Activated gamma-delta T cell treated with Interleukin-2 at 50 U/mL for 16 hours (primary cell): ENCODE measurements at places on chromosomes 7 and 10.

GRCh38 chr10:78305311-78305710 lies 271.6 kb downstream of the RPS24 start:
- no peak for DNase-seq

GRCh38 chr7:37570145-37570544 lies 113.4 kb upstream of the GPR141 start:
- no peak for DNase-seq

- DNase-seq = no peak
Observed at GRCh38 chr7:91411060-91411459, 146.8 kb downstream of the FZD1 start.

DNA sequence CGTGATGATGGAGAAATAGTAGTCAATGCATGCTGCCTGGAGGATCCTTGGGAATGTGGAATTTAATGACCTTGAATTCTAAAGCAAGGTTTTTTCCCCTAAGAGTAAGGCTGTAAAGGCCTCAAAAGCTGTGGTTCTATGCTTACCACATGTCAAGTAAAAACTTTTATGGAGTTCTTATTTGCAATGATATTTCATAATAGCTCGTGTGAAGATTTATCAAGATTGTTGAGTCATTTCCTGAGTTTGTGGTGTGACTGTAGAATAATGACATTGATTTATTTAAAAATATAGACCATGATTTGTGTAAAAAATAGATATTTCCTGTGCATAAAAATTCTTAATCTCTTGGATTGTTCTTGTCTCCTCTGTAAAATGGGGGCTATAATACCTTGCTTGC lies 67.5 kb upstream of the SORCS1 start:
- DNase-seq = no peak

GRCh38 chr7:101169110-101169837 lies 3.9 kb upstream of the VGF start:
- no peak for DNase-seq

- DNase-seq = no peak
Observed at GRCh38 chr7:20438694-20439376, 108.1 kb downstream of the ITGB8 start.

- DNase-seq = no peak
Observed at GRCh38 chr7:102413091-102413490, 16.9 kb downstream of the PRKRIP1 start.

- DNase-seq = no peak
Observed at GRCh38 chr10:73506491-73506890, 10.7 kb upstream of the PPP3CB start.

GRCh38 chr10:29622382-29622922 lies 12.3 kb downstream of the SVIL start:
- DNase-seq = no peak

- DNase-seq = no peak
Observed at GRCh38 chr7:5620459-5620881, 161.0 kb downstream of the RNF216 start.

DNA sequence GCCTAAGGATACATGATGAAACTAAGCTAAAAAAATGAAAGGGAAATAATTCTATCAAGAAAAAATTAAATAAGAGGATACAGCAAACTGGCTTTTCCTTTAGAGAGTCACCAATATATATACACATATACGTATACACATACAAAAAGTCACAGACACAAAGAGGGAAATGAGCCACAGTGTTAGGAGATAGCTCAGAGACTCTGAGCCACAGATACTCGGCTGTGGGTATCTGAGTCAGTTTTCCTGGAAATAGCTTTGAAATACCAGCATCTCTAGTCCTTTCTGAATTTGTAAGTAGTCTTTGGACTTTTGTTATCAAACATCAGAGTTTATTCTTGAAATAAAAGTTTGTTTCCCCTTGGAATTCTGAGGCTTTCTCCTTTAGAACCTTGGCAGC lies 111.8 kb downstream of the TBXAS1 start:
- no peak for DNase-seq

DNA sequence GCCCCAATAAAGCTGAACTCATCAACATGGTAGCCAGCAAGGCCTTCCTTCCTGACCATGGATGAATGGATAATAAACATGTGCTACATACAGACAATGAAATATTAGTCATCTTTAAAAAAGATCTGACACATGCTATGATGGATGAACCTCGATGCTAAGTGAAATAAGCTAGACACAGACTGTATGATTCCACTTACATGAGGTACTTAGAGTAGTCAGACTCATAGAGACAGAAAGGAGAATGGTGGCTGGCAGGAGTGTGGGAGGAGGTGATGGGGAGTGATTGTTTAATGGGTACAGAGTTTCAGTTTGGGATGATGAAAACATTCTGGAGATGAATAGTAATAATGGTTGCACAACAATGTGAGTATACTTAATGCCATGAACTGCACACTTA lies 114.1 kb upstream of the SORCS3 start:
- no peak for DNase-seq

GRCh38 chr7:79096361-79096805 lies 357.1 kb downstream of the MAGI2 start:
- no peak for DNase-seq

DNA sequence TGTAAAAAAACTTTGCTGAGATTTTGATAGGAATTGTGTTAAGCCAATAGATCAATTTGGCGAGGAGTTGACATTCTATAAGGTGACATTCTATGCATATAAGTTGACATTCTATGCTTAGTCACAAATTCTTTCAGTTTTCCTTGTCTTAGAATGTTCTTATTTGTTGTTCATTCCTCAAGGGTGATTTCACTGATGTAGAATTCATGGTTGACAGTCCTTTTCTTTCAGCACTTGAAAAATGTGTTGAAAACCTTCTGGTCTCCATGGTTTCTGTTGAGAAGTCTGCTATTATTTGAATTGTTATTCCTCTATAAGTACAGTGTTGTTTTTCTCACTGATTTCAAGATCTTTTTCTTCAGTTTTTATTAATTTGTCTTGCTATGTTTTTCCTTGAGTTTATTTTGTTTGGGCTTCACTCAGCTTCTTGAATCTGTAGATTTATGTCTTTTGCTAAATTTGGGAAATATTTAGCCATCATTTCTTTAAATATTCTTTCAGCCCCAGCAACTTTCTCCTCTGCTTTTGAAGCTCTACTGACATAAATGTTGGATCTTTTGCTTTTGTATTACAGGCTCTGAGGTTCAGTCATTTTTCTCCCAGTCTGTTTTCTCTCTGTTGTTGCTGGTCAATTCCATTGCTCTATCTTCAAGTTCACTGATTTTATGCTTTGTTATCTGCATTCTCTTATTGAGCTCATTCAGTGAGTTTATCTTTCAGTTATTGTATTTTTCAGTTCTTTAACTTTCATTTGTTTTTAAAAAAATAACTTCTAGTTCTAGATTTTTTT lies 154.9 kb downstream of the SDK1 start:
- DNase-seq = no peak

GRCh38 chr7:116569737-116570136 lies 44.9 kb downstream of the CAV1 start:
- DNase-seq = no peak

GRCh38 chr10:119198438-119198837 lies 8.9 kb upstream of the GRK5 start:
- no peak for DNase-seq

- DNase-seq = no peak
Observed at GRCh38 chr7:98248156-98248555, 3.9 kb downstream of the TECPR1 start.

DNA sequence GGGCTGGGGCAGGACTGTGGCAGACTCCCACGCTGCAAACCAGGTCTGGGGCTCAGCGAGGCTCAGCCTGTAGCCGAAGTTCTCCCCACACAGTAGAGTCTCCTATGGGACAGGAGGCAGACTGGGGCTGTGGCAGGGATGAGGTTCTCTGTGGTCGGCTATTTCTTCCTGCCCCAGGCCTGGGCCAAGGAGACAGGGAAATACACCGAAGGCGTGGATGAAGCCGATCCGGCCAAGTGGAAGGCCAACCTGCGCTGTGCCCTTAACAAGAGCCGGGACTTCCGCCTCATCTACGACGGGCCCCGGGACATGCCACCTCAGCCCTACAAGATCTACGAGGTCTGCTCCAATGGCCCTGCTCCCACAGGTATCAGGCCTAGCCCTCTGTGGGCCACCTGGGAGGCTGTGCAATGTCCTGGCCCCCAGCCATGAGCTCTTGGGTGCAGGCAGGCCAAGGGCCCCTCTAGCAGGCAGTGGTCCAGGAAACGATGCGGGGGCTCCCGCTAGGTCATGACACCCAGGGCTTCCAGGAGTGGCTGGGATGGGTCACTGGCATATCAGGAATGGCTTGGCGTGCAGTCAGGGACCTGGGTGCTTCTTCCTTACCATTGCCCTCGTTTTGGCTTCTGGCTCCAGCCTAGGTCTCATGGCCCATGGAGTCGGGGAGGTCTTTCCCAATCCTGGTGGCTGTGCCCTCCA lies 8.1 kb downstream of the IRF5 start:
- no peak for DNase-seq

DNA sequence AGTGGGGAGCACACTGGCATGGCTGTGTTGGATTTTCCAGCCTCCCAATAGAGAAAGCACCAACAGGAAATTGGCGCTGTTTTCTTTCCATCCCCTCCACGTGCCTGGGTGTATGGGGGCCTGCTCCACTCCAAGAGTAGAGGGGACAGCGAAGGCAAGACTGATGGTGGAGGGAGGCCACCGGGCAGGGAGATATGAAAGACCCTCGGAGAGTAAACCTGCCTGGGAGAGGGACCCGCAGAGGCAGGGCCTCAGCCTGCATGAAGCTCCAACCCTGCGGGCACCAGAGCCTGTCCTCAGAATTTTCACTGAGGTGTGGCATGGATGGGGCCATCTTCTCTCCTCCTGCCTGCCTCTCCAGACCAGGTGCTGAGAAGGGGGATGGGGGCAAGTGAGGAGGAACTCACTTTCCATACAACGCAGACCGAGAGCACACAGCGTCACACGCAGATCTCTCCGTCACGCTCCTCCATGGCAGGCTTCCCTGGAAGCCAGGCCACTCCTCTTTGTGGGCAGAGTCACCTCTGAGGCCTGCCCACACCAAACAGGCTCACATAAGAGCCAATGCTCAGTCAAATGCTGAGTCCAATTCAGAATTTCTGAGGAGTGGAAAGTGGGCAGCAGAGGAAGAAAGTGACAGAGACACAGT lies 18.8 kb downstream of the ANXA11 start:
- DNase-seq = no peak

- no peak for DNase-seq
Observed at GRCh38 chr7:74373536-74373935, 80.2 kb upstream of the GTF2IRD1 start.

DNA sequence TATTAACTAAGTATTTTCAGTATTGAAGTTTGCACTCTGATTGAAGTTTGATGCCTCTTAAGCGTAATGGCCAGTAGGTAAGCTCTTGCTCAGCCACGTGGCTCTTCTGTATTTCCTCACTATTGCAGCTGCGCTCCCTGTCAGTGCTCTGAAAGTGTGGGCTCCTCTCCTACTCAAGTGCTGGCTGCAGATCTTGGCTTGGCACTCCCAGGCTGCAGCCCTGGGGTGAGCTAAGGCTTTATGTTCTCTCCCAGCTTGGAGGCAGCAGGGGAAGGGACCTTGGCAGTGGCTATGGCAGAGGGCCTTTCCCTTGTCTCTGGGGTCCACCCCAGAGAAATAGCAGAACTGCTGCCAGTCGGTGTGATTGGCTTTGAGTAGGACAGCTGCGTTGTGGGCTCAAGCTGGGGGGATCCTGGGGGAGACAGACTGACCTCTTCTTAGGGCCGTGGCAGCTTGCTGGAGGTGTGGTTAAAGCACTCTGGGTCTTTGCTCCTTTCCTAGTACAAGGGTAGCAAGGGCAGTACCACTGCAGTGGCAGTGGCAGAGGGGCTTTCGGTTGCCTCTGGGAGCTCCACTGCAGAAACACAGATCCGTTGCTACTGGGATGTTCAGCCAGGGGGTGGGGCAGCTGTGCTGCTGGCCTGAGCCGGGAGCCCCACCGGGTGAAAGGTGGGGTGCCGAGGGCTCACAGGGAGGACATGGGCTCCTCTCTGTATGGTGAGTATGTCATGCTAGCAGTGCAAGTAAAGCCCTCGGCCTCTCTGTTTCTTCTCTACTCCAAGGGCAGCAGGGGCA lies 100.5 kb downstream of the GLCCI1 start:
- DNase-seq = no peak

GRCh38 chr10:101067356-101068083 lies 5.7 kb downstream of the KAZALD1 start:
- DNase-seq = peak; percentile 73

DNA sequence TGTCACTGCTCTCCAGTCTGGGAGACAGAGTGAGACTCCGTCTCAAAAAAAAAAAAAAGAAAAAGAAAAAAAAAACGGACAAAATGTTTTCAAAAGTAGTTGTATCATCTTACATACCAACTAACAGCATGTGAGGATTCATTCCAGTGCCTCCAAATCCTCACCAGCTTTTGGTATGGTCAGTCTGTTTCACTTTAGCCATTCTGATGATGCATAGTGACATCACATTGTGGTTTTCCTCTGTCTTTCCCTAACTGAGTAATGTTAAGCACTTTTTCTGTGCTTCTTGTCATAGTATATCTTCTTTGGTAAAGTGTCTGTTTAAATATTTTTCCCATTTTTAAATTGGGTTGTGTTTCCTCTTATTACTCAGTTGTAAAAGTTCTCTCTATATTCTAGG lies 251.4 kb upstream of the CTBP2 start:
- no peak for DNase-seq

DNA sequence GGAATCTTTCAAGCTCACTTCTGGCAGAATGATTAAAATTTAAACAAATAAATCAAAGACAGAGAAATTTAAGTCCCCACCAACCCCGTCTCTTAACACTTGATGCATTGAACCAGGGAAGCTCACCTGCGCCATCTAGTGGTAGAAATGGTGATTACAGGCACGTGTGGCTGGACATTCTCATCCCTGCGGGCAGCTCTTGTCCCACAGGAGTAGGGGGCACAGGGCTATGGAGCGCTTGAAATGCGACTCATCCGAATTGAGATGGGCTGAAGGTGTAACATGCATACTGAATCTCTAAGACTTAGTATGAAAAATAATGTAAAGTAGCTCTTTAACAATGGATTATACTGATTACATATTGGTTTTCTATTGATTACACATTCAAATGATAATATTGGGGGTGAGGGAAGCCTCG lies 24.8 kb upstream of the SLIT1 start:
- DNase-seq = peak; percentile 71

DNA sequence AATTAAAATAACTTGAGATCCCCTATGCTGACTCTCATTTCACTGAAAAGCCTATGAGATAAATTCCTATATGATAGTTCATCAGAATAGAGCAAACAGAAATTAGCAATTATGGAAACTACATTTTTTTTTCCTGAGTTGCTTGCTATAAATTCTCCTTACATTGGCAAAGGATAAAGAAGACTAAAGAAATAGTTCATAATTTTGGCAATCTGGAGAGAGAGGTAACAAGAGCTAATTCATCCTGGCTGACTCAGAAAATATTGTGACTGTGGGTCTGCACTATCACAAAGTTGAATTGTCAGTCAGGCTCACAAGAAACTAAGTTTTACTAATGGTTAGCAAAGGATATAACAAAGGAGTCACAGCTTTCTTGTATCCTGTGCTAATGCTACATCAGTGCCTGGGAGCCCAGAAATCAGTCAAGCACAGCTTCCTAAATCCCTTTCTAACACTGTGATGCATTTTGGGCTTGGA lies 483.0 kb downstream of the MAGI2 start:
- DNase-seq = no peak
